ENCODE measurements at places on chromosomes 11 and 22.

GRCh38 chr22:31585161-31585859, 76.7 kb downstream of the PISD start:
- peak; percentile 23 for DNase-seq

DNA sequence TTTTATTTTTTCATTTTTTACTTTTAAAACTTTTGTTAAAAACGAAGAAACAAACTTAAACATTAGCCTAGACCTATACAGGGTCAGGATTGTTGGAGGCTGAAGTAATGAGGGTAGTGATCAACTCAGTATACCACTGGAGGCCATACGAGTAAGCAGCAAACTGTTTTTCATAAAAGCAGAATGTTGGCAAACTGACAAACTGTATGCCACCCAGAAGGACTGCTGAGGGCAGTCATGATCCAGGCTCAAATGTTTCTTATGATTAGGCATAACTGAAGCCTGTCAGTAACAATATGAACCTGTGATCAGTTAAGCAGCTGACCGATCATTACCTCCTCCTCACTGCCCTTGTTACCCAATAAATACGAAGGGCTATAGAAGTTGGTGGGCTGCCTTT, 10.2 kb upstream of the SC5D start:
- no peak for DNase-seq

- no peak for DNase-seq
Measured at GRCh38 chr22:35318346-35319215, 18.9 kb downstream of the TOM1 start.

GRCh38 chr11:78370406-78371172, 47.0 kb downstream of the GAB2 start:
- DNase-seq: peak; percentile 22

DNA sequence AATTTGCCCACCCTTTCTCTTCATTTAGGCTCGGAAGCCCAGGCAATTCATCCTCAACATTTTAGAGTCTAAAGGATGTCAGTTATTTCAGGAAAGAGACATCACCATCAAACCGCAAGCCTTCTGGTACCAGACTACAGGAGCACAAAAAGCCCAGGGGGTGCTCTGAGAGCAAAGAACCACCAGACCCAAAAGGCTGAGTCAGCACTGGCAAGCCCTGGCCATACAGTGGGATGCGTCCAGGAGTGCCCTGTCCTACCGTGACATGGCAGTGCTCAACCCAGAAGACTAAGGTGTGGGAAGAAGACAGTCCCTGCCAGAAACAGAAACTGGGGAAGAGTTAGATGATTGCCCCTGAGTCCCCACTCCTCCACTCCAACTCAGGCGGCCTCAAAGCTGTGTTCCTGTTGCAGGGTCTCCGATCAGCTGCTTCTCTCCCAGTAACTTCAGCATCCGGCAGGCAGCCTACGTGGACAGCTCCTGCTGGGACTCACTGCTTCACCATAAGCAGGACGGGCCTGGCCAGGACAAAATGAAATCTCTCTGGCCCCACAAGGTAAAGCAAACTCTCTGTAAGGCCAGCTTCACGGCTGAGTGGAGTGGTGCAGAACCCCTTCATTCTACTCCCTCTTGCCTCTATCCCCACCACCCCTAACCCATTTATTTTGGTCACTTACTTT, 1.5 kb downstream of the PANX3 start:
- peak; percentile 18 for DNase-seq

GRCh38 chr11:122105044-122105758, 10.8 kb downstream of the BLID start:
- DNase-seq: no peak

- DNase-seq: peak; percentile 16
Measured at GRCh38 chr11:18987454-18988231, 48.4 kb upstream of the MRGPRX1 start.

DNA sequence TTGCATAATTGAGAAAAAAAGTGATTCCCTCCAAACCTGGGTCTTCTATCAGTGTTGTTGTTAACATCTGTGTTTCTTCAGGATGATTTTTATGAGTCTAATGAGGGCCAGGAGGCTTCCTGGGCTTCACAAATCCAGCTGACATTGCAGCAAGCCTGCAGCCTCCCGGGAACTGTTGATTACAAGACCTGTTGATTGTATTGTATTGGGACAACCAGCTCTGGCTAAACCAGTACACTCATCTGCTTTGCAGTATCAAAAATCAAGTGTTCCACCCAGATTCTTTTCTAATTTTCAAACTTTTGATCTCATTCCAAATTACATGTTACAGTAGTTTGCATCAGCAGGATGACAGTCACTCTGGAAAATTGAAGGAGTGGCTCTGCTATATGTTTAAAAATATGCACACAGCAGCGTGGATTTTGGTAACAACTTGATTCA, 16.1 kb upstream of the PRSS23 start:
- no peak for DNase-seq
